Left renal pelvis (tissue), 4 donors: ENCODE measurements at places on chromosomes 3 and 15. TPM values are rescaled to one million over a fixed set of nuclear protein-coding genes. Genes with fewer than 3 reads are reported as not detected.

Gene FOXB1
- polyA plus RNA-seq: 0.14 TPM

Gene HYAL2
- 58.0 TPM for polyA plus RNA-seq

Gene CACNA2D2
- 13.5 TPM for polyA plus RNA-seq

Gene CLRN1
- polyA plus RNA-seq: not detected

DNA sequence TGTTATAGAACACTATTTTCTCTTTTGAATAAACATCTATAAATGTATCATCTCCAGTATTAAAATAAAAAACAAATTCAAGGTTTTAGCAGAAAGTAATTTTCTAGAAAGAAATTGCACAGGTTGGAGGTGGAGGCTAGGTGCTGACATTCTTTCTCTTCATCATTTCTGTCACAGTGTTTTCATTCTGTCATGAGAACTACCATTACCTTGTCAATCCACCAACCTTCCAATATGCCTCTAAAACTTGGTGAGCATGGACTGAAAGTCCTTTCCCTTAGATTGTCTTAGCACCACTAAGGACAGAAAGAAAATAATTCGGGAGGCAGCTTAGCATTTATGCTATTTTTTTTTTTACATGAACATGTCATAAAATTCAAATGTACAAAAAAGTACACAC is 596.2 kb upstream of the DPPA4 start:
- DNase-seq: no peak

DNA sequence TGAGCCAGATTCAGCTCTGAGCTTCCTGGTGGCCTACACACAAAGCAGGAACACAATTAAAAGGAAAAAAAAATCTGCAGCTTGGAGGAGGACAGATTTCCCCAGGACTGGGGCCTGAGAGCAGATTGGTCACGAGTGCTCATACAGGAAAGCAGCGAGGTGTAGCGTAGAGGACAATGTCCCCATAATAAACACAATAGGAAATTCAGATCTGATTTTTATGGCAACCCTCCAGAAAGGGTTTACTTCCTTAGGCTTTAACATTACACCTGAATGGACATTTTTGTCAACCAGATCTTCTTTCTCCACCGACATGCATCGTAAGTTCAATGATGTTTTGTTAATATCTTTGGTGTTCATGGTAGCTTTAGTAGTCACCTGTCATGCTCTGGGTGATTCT is 23.3 kb downstream of the SLC6A20 start:
- DNase-seq: no peak

DNA sequence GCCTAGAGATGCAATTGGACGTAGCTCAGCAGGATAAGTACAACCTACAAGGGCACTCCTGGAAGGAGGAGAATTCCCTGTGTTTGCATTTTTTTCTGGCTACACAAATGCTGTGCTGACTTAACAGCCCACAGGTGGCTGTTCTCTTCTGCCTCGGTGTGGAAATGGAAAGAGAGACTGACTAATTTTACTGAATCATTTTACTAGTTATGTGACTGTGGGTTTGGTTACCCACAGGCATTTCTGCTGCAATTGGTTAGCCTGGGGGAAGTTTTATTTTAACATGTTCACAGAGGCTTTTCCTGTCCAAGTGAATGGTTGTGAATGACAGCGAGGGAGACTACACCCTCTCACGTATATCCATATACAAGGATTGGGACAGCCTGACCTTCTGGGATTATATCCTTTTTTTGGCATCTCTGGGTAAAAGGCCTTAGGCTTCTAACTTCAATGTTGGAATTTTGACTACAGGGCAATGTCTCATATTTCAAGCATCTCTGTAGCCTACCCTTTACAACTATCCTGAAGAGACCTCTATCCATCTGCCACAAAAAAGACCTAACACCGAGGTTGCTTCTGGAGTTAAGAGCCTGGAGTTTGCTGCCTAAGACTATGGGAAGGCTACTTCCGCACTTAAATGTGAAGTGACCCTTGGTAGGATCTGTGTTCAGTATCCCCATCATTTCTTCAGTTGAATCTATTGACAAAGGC is 67.2 kb upstream of the TP63 start:
- no peak for DNase-seq

DNA sequence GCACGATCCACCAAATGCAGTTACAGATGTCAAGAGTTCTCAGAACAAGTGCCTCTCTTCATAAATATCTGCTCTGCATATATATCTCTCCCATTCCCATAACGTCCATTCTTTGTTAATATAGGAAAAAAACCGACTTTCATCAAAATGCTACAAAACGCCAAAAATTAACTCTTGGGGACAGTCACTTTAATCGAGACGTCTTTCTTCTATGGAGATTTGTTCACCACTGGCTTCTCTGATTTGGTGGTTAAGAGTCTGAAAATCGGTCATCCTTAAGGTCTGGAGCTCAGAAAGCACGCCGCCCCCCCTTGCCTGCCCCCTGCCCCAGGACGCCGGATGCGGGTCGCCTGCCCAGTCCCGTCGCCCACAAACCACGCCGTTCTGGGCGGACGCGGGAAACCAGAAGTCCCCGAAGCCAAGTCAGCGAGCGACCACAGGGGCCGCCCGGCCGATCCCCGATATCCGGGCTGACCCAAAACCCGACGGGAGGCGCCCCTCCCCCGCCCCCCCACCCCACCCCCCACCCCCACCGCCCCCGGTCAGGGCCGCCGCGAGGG is 252.7 kb downstream of the TJP1 start:
- DNase-seq: no peak

GRCh38 chr15:65518633-65519285 is 1.3 kb upstream of the DPP8 start:
- DNase-seq: no peak

DNA sequence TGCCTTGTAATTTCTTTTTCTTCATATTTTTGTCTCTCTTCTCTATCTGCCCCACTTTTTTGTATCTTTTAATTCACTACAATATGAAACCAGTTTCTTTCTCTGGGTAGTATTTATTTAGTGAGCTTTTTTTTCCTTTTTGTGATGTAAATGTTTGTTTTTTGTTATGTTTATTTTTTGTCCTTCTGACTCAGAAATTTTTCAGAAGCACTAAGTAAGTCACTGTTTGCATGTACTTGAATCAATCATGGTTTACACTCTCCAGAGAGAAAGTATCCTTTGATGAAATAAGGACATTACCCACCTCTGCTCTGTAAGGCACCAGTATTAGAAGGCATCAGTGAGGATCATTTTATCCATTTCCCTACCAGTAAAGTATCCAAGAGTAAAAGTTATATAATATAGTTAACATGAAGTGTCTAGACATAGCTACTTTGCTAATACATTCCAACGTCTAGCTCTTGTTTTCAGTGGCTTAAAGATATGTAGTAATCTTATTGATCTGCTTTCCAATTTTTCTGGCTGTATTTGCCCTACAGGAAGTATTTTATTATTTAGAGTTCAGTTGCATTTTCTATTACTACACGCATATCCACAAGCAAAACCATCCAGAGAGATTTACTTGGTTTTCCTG is 25.4 kb downstream of the FILIP1L start:
- DNase-seq: no peak

- DNase-seq: no peak
These were observed 2.9 kb upstream of the DIS3L start for GRCh38 chr15:66290518-66290917.

DNA sequence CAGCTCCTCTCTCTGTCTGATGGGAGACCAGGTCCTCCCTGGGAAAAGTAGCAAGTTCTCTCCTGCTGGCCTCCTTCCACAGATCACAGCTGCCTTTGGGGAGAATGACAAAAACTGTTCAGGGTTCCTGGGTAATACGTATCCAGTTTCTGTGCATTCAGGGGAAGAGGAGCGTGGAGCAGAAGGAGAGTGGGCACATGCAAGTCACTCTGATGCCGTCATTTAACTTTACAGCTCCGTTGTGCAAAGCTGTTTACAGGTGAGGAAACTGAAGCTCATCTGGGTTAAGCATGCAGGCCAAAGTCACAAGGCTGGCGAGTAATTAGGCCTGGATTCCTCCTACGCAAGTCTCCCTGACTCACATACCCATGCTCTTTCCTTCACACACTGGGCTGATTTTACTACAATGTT is 7.5 kb upstream of the TM4SF1 start:
- DNase-seq: no peak

- no peak for DNase-seq
These were observed 367.9 kb downstream of the SHQ1 start for GRCh38 chr3:72480366-72480765.

DNA sequence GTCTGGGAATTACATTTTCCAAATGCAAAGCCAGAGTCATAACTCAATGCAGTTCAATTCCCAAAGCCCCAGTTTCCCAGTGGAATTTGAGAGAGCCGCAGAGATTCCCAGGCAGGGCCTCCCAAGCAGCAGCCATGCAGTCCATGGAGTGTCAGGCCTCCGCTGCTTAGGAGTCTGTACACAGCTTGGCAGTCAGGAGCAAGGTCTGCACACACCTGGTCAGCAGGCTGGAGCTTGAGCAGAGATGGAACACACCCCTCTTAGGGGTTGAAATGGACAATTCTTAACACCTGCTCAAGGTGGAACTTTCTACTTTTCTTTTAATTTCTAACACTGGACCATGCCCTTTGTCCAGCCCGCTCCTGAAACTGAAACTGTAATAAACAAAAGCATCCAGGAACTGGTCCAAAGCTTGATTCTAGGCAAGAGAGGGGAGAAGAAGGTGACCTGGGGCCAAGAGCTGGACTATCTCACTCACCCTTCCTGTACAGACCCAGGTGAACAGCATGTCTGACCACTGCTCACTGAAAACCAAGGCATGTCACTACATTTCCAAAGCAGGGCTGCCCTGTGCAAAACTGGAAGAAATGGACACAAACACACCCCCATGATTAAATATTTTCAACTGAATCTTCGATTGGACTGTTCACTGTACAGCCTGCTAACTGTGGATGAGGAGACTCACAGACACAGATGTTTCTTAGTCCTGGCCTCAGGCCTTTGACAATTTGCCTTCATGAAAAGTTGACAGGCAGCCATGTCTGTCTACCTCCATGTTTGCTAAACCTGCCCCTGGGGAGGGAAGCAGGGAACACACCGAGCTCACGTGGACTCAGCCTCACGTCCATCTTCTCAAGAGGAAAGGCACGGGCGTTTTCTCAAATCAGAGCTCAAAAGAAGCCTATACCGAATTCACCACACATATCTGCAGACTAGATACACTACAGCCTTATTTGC is 48.6 kb upstream of the DUSP7 start:
- DNase-seq: no peak

- no peak for DNase-seq
These were observed 37.8 kb upstream of the IL20RB start for GRCh38 chr3:136919799-136920580.

GRCh38 chr15:76753771-76754170 is 151.4 kb downstream of the SCAPER start:
- DNase-seq: no peak

- no peak for DNase-seq
These were observed 28.2 kb downstream of the RBP2 start for GRCh38 chr3:139448104-139448503.

DNA sequence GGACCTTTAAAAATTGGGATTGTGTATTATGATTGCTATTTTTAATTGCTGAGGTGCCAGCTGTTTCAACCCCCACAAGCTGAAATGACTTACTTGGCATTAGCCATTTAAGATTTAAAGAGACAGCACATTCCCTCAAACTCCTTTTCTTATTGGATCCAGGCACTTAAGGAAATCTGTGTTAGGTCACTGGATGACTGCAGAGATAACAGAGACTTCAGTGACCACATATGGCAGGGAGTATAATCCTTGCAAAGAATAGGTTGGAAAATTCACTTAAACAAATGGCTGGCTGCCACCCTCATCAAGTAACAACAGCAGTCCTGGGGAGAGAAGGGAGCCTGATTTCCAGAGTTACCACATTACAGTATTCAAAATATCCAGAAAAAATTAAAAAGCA is 66.6 kb downstream of the SLMAP start:
- DNase-seq: no peak
